ENCODE measurements at places on chromosomes 6 and 20.

GRCh38 chr6:63805345-63805744, 169.7 kb downstream of the PHF3 start:
- no peak for DNase-seq

DNA sequence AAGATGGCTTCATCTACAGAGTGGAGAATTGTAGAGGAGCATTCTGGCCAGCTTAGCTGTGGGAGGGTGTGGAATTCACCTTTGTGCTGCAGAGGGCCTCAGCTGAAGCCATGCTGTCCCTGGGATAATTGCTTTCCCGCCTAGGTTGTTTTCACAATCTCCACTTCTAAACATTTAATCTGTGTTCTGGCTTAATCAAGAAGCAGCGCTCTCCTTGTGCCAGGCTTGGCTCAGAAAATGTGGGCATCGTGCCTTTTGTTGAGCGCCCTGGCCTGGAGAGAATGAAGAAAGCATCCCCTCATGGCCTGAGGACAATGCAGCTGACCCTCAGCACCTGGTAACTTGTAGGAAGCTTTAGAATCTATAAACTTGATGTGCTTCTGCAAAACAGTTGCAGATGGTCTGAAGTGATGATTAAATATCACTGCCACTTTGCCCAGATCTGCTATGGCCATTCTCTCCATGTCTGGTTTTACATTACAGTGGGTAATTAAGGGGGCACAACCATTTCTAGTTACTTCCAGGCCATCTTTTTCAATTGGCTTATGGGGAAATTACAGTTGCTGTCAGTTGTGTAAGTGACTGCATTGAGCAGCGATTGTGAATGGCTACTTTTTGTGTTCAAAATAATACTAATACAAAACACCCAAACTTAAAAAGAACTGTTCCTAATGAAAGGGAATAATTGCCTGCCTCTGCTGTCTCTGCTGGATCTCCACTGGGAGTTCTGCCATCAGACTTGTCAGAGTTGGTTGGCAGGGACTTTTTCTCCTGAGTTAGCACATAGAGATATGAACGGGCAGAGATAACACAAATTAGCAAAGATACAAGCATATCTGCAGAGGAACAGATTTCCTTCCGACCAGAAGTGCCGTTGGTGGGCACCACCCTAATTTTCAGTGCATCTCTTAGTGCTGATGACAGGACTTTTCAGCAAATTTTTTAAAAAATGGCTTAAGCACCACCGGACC, 18.4 kb downstream of the CTNNBL1 start:
- no peak for DNase-seq

- no peak for DNase-seq
Measured at GRCh38 chr20:47765271-47765670, 20.0 kb downstream of the SULF2 start.

GRCh38 chr6:75856902-75857301, 107.9 kb downstream of the MYO6 start:
- DNase-seq = no peak

GRCh38 chr6:29827579-29828470, at the start of gene HLA-G:
HLA-G (plus strand) TSS chr6:29827825; CDS start chr6:29827845, 20 bp downstream.
- DNase-seq = no peak

DNA sequence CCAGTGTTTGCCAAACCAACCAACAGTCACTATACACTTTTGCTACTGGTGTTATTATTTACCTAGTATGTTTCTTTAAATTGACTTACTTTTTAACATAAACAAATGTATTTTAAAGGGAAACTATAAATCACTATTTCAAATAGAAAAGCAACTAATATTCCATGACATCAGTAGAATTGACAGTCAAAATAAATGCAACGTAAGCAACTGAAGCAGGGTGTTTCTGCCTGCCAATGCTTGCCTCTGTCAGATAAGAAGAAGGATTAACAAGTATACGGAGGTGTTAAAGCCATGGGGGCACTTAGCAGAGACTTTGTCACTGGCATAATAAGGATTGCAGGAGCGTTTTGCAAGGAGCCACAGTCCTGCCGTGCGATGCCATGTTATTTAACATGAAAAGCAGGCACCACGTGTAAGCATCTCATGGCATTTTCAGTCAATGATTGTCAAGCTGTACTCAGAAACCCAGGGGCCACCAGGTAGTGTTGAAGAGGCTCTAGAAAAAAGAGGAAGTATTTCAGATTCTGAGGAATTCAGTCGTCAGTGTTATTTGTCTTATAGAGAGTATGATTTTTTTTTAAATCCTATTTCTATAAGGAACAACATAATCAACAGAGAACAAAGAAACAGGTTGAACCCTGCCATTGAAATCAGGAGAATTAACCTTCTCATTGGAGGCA, 131.7 kb downstream of the BFSP1 start:
- no peak for DNase-seq

GRCh38 chr6:33990061-33990541, 155.8 kb downstream of the GRM4 start:
- DNase-seq = no peak

DNA sequence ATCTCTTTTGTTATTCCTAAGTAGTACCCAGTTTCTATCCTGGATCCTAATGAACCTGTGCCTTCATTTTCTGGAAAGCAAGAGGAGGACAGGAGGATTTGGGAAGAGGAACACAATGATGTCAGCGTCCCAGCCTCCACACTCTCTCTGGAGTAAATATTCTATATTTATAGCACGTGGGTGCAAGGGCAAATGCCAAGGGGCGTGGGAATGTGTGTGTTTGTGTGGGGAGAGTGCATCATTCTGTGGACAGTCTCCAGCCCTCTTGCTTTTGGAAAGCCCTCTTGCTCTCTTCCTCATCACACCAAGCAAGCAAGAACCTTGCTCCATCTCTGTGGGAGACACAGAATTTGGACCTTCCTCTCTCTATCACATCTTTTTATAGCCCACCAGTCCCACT, 103.2 kb upstream of the EMILIN3 start:
- DNase-seq = no peak

GRCh38 chr6:90468080-90468479, 118.8 kb downstream of the MAP3K7 start:
- no peak for DNase-seq

DNA sequence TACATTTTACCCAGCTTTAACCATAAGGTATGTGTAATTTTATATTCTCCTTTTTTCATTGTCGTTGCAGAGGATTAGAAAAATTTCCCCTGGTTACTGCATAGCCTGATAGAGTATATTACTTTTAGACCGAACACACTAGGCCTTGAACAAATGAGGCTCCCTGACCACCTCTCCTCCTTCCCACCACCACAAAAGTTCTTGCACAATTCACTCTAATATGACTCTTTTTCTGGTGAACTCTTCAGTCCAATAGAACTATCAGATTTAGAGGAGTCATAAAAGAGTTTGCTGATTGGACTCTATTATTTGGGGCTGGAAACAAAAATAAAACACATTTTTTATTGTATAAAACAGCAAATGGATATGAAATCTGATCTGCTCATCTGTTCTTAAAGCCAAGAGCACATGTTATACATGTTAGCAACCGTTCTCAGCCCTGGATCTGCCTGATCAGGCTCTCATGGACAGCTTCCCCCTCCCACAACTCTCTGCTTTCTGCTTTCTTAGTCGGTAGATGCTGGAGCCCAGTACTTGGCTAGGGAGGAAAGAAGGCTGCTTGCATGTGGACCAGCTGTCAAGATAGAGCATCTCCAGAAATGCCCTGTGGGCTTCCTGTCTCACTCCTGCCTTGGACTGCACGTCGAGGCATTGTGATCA, 83.5 kb downstream of the CD164 start:
- no peak for DNase-seq

DNA sequence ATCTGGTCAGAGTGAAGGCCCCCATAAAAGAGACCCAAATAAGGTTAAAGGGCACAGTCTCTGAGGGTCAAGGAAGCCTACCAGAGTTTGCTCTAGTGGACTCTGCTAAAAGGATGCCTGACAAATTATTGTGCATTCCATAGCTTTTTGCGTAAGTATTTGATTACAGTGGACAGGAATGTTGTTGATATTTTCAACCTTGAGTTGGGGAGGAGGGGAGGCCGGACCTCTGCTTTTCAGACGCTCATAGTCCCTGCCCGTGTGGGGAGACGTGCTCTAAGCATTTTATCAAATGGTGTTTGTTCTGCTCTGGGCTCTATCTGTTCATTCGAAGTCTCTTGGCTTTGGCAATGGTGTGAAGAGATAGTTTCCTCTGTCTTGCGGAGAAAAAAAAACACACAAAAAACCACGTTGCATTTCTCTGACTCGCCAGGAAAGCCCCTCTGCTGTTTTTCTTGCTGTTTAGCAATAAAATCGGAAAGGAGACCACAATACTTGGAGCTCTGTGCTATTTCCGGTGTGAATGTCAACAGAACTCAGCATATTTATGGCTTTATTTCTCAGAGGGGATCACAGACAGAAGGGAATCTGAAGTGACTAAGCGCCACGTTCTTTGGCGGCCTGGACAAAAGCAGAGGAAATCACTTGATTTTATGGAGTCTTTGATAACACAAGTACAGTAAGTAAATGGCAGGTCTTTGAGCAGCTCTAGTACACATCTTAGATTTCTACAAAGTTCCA, 159.8 kb downstream of the ZFP64 start:
- no peak for DNase-seq

GRCh38 chr6:5442916-5443315, 181.6 kb downstream of the FARS2 start:
- no peak for DNase-seq
